ENCODE measurements at places on chromosomes 7 and 10. TPM values are rescaled to one million over a fixed set of nuclear protein-coding genes. Genes with fewer than 3 reads are reported as not detected.

DNA sequence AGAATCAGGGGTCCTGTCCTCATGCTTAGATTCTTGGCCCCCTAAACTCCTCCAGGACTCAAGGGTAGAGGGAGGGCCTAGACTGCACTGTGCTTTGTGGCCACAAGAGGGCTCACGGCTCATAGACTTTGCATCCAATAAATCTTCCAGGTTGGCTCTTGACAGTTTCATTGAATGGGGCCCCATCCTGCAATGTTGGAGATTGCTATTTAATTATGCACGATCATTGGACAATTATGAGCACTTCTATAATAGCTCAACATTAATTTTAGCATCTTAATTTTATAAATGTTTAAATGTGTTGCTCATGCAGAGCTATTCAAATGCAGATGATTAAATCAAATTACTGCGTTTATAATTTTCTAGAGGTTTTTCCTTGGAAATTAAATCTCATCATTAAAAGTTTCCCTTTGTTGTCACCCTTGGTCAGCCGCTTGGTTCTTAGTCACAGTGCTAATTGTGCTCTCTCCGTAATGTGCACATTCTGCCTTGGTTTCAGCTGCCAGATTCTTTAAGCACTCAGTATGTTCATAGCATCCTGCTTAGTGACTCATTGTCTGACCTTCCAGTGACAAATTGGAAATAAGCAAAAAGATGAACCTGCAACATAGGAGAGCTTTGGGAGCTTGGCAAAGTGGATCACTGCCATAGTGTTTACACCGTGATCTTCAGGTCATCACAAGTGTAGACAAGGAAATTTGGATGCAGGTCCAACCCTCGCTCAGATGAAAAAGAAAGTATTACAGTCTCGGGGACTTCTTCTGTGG is 33.4 kb upstream of the PLPP4 start:
- DNase-seq: peak; percentile 45

- DNase-seq: no peak
These were observed 862.6 kb downstream of the NRG3 start for GRCh38 chr10:82737549-82737948.

GRCh38 chr7:90404777-90405176 is 1.5 kb downstream of the CLDN12 start:
- DNase-seq: no peak

DNA sequence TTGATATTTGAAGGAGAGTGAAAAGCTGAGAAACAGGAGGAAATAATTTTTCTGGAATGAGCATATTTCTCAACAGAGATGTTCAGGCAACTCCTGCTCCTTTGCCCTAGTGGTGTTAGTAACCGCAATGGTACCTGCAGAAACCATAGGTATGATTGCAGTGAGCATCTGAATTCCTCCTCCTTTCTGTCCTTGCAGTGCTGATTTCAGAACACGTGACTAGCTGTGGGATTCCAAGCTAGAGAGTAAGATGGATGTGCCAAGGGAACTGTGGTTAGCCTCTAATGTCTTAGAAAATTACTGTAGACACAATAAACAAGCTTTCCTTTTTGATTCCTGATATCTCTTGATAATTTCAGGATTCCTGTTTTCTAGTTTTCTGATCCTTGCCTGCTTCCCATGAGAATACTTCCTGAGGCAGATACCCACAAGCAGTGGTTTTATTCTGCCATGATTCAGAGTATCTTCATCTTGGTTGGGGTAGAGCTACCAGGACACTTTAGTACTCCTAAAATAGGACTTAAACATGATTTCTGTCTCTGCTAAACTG is 27.5 kb downstream of the LRGUK start:
- no peak for DNase-seq

PSPH gene
- 125 TPM for total RNA-seq

Data from fibroblast of villous mesenchyme (primary cell).